Bronchial epithelial cell (primary cell): ENCODE measurements at places on chromosomes 3 and 15.

GRCh38 chr3:21665444-21666100 is 85.4 kb downstream of the ZNF385D start:
- peak; percentile 50 for DNase-seq

DNA sequence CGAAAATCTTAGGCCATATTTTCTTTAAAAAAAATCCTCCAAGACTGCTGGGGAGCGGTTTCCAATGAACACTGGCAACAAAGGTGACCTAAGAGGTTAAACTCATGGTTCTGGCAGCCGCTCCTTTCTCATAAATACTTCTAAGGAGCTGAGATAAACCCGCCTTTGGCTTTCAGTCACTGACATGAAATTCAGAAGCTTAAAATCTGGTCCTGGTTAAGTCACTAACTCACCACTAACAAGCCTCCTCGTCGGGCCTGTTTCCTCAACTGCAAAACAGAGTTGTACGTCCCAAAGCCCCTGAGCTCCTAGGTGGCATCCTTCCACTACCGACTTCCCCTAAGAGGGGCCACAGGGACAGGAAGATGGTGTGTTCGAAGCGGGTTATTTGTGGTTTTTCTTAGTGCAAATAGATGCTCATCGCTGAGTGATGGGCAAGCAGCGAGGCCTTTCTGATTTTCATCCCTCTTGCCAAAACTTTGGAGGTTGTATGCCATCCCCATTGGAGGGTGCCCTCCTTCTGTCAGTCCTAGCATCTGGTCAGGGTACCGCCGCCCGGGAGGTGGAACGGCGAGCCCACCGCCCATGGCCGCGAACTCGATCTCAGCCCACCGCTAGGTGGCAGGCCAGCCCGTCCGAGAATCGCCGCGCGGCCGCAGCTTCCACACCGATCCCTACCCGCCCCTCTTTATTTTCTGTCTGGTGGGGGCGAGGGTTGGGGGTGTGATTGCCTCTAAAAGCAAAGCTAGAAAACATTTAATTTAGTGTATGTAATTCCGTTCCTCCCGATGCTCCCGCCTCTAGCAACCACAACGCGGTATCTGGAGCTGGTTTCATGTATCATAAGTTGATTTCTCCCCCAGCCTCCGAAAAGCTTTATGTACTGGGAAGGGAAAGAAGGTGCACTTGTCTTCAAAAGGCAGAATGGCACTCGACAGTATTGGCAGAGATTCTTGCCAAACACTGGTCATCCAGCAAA is 4.6 kb downstream of the BCL6 start:
- peak; percentile 31 for DNase-seq

- no peak for DNase-seq
Measured at GRCh38 chr3:192914848-192915247, 2.8 kb downstream of the MB21D2 start.

- DNase-seq = peak; percentile 35
Measured at GRCh38 chr15:88419830-88420229, 47.4 kb downstream of the MRPL46 start.

- DNase-seq = peak; percentile 44
Measured at GRCh38 chr3:167350245-167350862, 29.7 kb downstream of the ZBBX start.

DNA sequence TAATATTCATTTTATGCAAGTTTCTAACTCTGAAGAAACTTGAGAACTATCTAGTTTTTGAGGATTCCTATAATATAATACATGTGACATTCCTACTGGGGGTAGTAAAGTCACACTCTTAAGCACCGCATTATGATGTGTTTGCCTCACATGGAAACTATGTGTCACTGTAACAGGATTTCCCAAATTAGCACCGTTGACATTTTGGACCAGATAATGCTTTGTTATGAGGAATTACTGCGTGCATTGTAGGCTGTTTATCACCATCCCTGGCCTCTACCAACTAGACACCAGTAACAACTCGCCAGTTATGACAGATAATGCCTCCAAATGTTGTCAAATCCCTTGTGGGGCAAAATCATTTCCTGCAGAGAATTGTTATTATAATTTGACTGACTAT is 267.8 kb downstream of the RAP2B start:
- DNase-seq = no peak

GRCh38 chr3:4688411-4688810 is 195.3 kb downstream of the ITPR1 start:
- no peak for DNase-seq

DNA sequence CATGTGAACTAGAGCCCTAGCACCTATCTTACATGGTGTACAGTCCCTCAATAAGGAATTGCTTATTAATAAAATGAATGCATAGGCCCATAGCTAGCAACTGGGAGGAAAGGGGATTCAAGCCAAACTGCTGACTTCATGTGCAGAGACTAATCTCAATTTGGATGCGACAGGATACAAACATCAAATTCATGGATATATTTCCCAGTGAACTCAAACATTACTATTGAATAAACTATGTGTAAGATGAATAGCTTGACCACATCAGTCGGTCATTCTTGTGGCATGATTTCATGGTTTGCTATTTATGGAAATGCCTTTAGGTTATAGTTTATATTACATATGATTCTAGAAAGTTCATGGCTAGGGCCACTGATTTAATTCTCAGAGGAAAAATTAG is 268.6 kb upstream of the SLITRK3 start:
- peak; percentile 55 for DNase-seq

DNA sequence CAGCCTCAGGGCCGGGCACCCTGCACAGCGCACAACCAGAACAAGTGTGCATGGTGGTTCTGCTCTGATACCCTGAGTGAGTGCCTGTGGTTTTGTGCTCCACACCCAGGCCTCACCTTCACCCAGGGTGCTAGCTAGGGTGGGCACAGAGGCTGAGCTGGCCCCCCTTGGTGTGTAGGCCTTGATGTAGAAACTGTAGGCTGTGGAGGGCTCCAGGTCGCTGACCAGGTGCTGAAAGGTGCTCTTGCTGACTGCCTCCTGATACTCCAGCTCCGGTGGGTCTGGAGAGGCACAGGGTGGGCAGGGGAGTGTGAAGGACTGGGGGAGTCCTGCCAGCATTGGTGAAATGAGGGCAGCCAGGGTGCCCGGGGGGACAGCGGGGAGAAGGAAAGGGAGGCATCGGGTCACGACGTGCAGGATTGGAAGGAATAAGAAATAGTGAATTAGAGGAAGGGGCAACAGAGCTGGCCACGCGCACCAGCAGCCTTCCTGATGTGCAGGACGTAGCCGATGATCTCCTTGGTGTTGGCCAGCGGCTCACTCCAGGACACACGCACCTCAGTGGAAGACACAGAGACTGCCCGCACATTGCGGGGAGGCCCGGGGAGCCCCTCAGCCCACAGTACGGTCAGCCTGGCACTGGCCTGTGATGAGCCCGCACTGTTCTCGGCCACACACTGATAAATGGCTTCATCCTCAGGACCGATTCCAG is 26.6 kb downstream of the RNU5B-1 start:
- DNase-seq = no peak

DNA sequence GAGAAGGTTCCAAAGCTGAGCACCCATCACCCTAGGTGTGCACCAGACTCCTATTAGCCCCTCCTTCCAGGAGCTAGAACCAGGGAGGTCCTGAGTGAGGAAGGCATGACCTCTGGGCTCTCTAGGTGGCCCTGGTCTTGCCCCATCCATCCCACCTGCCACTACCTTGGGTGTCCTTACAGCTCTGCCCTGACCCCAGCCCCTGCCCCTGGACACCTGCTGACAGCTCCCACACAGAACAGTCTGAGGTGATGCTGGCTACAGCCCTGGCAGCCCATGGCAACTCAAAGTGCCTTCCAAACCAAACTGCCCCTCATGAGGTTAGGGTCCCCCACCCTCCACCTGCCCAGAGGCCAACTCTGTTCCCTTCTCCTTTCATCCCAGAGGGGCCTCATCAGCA is 37.2 kb downstream of the GOLGA6A start:
- DNase-seq = no peak

DNA sequence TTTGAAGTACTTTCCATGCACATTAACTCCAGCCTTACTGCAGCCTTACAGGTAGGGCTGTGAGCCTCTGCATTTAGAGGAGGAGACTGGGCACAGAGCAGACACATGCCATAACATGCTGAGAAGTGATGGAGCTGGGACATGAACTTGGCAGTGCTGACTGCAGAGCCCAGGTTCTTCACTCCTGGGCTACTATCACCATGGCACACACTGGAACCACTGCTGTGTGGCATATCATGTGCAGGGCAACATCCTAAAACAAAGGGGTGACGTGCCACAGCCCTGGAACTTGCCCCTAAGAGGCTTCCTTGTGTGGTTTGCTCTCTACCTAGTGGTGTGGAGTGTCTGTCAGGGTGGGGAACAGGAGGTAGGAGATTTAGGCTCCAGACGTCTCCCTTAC is 25.4 kb downstream of the EHD4 start:
- peak; percentile 74 for DNase-seq

DNA sequence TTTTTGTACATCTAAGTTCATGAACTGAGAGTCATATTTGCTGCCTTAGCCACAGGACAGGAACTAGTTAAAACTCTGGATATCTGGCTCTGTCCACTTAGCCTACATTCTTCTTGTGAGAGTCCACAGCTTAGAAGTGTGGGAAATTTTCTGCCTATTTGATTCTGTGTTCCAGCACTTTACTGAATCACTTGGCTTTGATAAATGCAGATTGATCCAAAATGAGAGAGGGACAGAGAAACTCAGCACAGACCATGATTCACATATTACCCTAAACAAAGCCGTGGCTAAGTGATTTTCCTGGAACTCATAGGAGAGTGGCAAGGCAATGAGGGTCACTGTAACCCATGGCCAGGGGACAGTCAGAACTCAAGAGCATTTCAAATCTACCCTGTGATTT is 87.5 kb upstream of the CADPS start:
- DNase-seq = no peak

GRCh38 chr3:46662771-46663551 is 30.5 kb downstream of the ALS2CL start:
- DNase-seq = no peak

GRCh38 chr3:107837895-107838612 is 252.8 kb downstream of the CD47 start:
- no peak for DNase-seq
